Karpas-422 (cell line): ENCODE measurements at places on chromosomes 5 and 9. TPM values are rescaled to one million over a fixed set of nuclear protein-coding genes. Genes with fewer than 3 reads are reported as not detected.

- no peak for DNase-seq
- H3K27ac ChIP-seq, result no peak overlapping the region
- H3K4me1 ChIP-seq, result no peaks in the 10 kb centered on the region
- H3K27me3 ChIP-seq, result no peaks in the 10 kb centered on the region
- no peak overlapping the region for H3K4me3 ChIP-seq
- H3K36me3 ChIP-seq, result no peaks in the 10 kb centered on the region
Observed at GRCh38 chr5:11230890-11231289, 469.9 kb upstream of the DAP start.

DNA sequence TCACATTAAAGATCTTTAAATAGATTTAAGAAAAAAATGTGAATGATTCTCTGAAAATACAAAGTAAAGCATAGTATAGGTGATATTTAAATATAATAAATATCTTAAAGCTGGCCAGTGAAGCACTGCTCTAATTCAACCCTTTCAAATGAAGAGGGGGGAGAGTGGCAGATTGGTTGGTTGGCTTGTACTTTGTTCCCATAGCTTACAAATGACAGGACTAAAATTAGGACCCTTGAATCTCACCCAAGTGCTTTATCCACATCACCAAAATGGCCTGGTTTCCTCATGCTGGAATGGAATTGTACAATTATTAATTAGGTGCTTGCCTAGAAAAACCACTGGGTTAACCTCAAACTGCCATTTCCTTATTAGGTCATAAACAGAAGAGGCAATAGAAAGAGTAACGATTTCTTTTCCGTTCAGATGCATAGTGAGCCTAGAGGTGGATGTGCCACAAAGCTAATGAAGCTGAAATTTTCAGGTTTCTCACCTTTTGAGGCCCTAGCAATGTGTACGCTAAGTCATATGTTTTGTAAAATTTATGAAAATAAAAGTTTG is 354.5 kb upstream of the CDH6 start:
- no peaks in the 10 kb centered on the region for H3K27me3 ChIP-seq
- H3K27ac ChIP-seq, result no peak overlapping the region
- H3K36me3 ChIP-seq, result no peaks in the 10 kb centered on the region
- no peaks in the 10 kb centered on the region for H3K4me1 ChIP-seq

- no peaks in the 10 kb centered on the region for H3K4me1 ChIP-seq
- no peaks in the 10 kb centered on the region for H3K27me3 ChIP-seq
- DNase-seq, result no peak
- H3K4me3 ChIP-seq, result no peak overlapping the region
Observed at GRCh38 chr5:148228392-148228984, 9.8 kb upstream of the MARCOL start.

GRCh38 chr5:22842574-22842973 is 10.6 kb downstream of the CDH12 start:
- H3K4me1 ChIP-seq, result peaks cover 6% of the 10 kb centered on the region
- H3K4me3 ChIP-seq, result no peak overlapping the region
- H3K36me3 ChIP-seq, result no peaks in the 10 kb centered on the region
- no peaks in the 10 kb centered on the region for H3K27me3 ChIP-seq
- no peak overlapping the region for H3K27ac ChIP-seq

- no peaks in the 10 kb centered on the region for H3K27me3 ChIP-seq
- DNase-seq, result no peak
- H3K4me1 ChIP-seq, result no peaks in the 10 kb centered on the region
- H3K27ac ChIP-seq, result no peak overlapping the region
- H3K36me3 ChIP-seq, result no peaks in the 10 kb centered on the region
Observed at GRCh38 chr9:20355022-20355421, 267.3 kb downstream of the MLLT3 start.

DNA sequence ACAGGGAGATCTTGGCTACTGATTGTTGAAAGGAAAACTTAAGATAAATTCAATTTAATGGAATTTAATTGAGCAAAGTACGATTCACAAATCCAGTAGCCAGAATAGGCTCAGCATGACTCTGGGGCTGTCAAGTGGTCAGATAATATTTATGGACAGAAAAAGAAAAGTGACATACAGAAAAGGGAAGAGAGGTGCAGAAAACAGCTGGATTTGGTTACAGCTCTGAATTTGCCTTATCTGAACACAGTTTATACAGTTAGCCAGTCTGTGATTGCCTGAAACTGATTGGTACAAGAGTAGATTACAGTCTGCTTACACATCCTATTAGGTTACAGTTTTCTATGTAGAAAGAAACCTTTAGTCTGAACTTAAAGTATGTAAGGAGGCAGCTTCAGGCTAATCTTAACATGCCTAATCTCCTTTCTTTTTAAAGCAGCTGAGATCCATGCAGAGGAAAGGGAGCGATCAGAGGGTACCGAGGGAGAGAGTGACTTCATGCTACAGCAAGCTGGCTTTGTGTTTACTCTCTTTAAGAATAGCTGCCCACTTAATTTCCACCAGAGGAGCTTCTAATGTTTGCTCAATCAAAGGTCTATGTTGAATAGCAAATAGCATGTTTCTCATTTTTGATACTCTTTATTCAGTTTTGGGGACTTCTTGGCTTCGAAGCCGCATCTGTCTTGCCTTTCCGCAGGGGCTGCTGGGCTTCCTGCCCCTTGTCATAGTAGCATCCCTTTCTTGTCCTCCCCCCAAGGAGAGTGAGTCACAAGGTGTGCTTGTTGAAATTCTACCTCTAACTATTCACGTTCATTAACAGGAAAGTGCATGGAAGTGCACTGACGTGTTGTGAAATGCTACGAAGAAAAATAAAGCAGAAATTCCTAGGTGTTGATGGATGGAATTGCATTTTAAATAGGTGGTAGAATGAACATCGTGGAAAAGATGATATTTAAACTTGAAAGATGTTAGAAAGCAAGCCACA is 761.2 kb downstream of the TAF11L14 start:
- no peaks in the 10 kb centered on the region for H3K4me1 ChIP-seq
- no peaks in the 10 kb centered on the region for H3K36me3 ChIP-seq
- no peaks in the 10 kb centered on the region for H3K27me3 ChIP-seq

GRCh38 chr9:23683611-23684061 is 142.4 kb downstream of the ELAVL2 start:
- H3K36me3 ChIP-seq, result no peaks in the 10 kb centered on the region
- H3K27ac ChIP-seq, result no peak overlapping the region
- no peaks in the 10 kb centered on the region for H3K27me3 ChIP-seq
- DNase-seq, result no peak

- H3K27ac ChIP-seq, result no peak overlapping the region
- no peak for DNase-seq
- H3K36me3 ChIP-seq, result no peaks in the 10 kb centered on the region
- H3K4me1 ChIP-seq, result peaks cover 4% of the 10 kb centered on the region; the same call in 1 of the 2 replicates
- no peaks in the 10 kb centered on the region for H3K27me3 ChIP-seq
Observed at GRCh38 chr5:148632255-148633066, 21.9 kb downstream of the HTR4 start.

DNA sequence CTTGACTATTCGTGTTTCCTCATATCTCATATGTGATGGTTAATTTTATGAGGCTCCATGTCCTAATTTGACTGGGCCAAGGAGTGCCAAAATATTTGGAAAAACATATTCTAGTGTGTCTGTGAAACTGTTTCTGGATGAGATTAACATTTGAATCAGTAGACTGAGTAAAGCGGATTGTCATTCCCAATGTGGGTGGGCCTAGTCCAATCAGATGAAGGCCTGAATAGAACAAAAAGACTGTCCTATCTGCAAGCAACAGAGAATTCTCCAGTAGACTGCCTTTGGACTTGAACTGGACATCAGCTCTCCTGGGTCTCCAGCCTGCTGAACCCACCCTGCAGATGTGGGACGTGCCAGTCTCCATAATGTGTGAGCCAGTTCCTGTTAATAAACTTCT is 13.5 kb upstream of the SLCO4C1 start:
- no peaks in the 10 kb centered on the region for H3K36me3 ChIP-seq
- H3K4me3 ChIP-seq, result no peak overlapping the region
- no peak for DNase-seq
- H3K27me3 ChIP-seq, result no peaks in the 10 kb centered on the region

- H3K4me3 ChIP-seq, result no peak overlapping the region
- no peaks in the 10 kb centered on the region for H3K27me3 ChIP-seq
- H3K27ac ChIP-seq, result no peak overlapping the region
Observed at GRCh38 chr9:91483835-91484234, 60.2 kb upstream of the NFIL3 start.

- no peaks in the 10 kb centered on the region for H3K36me3 ChIP-seq
- H3K27me3 ChIP-seq, result no peaks in the 10 kb centered on the region
- no peak for DNase-seq
- peaks cover 12% of the 10 kb centered on the region for H3K4me1 ChIP-seq
- H3K4me3 ChIP-seq, result no peak overlapping the region
- no peak overlapping the region for H3K27ac ChIP-seq
Observed at GRCh38 chr5:1764606-1764960, 35.1 kb downstream of the MRPL36 start.

GRCh38 chr5:106086352-106086751 is 1584.4 kb downstream of the EFNA5 start:
- H3K4me3 ChIP-seq, result no peak overlapping the region
- no peak overlapping the region for H3K27ac ChIP-seq
- DNase-seq, result no peak
- H3K27me3 ChIP-seq, result no peaks in the 10 kb centered on the region
- no peaks in the 10 kb centered on the region for H3K36me3 ChIP-seq

- no peak for DNase-seq
- H3K4me3 ChIP-seq, result no peak overlapping the region
- no peak overlapping the region for H3K27ac ChIP-seq
- no peaks in the 10 kb centered on the region for H3K36me3 ChIP-seq
- H3K4me1 ChIP-seq, result no peaks in the 10 kb centered on the region
- no peaks in the 10 kb centered on the region for H3K27me3 ChIP-seq
Observed at GRCh38 chr5:8839361-8840055, 706.4 kb downstream of the SEMA5A start.

DNA sequence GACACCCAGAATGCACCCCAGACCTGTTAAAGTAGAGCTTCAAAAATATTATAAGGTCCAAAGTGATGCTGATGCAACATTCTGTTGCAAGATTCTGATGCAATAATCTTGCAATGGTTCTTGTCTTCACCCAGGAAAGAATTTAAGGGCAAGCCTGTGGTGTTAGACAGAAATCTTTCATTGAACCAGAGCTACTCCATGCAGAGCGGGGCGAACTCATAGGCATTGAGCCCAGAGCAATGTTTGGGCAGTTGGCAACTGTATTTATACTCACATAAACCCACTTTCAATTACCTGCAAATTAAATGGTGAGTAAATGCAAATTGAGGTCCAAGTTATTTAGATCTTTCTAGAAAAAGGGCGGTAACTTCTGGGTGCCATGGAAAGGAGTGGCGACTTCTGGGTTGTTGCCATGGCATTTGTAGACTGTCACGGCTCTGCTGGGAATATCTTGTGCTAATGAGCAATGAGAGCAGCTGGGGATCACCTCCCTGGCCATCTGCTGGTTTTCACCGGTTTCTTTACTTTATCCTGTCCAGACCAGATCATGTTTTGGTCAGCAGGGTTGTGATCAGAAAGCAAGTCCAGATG is 163.4 kb downstream of the ICE1 start:
- H3K27ac ChIP-seq, result no peak overlapping the region
- H3K4me1 ChIP-seq, result no peaks in the 10 kb centered on the region
- H3K36me3 ChIP-seq, result no peaks in the 10 kb centered on the region
- H3K27me3 ChIP-seq, result no peaks in the 10 kb centered on the region

Gene DPM2
- total RNA-seq, result 21.5 and 34.4 TPM in 2 replicates

Gene PAEP
- total RNA-seq, result not detected in 2 replicates

Gene LHX2
- total RNA-seq, result not detected in 2 replicates

Gene CCL19
- not detected in 2 replicates for total RNA-seq

Gene CHD1
- total RNA-seq, result 36.8 and 61.2 TPM in 2 replicates

Gene GM2A
- 132 and 133 TPM in 2 replicates for total RNA-seq
